ENCODE measurements at places on chromosomes 13 and 19.

DNA sequence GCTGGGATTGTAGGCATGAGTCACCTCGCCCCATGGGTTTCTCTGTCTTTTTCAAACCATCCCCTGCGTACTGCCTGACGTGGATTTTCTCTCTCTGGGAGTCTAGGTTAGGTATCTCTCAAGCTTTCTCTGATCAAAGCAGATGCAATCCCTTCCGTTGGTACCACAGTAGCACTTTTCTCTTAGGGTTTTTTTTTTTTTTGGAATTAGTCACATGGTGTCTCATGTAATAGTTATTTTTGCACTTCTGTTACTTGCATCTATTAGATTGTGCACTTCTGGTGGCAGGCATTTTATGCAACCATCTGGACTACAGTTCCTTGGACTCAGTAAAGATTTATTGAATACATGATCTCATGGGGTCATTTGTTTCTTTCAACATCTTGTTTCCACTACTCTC, 72.1 kb downstream of the GPC6 start:
- no peak for DNase-seq

- no peak for DNase-seq
These were observed 39.7 kb downstream of the THSD1 start for GRCh38 chr13:52366291-52366690.

- DNase-seq: peak; percentile 76
These were observed 129.0 kb upstream of the SPRY2 start for GRCh38 chr13:80469853-80470381.

- no peak for DNase-seq
These were observed 60.1 kb upstream of the F7 start for GRCh38 chr13:113045251-113046127.

DNA sequence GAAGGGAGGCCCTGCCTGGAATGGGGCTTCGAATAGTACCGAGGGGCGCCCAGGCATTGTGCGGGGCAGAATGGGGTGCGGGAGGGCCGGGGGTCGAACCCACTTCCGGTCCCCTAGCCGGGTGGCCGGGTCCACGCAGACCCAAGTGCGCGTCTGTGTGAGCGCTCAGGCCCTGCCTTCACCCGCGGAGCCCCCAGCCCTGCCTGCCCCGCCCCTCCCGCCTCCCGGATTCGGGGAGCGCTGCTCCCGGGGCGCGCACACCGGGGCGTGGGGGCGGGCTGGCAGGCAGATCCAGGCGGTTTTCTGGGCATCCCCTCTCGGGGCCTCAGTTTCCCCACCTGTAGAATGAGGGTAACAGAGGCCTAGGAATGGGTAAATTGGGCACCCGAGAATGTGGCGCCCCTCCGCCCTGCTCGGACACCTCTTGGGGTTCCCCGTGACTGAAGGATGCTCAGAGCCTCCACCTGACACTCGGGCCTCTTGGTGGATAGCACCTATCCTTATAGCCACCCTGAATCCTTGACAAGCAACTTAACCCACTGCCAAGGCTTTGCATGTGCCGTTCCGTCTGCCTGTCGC, 682 bp downstream of the PIK3R2 start:
- peak; percentile 42 for DNase-seq

- no peak for DNase-seq
These were observed 25.1 kb downstream of the VAV1 start for GRCh38 chr19:6797646-6798045.

DNA sequence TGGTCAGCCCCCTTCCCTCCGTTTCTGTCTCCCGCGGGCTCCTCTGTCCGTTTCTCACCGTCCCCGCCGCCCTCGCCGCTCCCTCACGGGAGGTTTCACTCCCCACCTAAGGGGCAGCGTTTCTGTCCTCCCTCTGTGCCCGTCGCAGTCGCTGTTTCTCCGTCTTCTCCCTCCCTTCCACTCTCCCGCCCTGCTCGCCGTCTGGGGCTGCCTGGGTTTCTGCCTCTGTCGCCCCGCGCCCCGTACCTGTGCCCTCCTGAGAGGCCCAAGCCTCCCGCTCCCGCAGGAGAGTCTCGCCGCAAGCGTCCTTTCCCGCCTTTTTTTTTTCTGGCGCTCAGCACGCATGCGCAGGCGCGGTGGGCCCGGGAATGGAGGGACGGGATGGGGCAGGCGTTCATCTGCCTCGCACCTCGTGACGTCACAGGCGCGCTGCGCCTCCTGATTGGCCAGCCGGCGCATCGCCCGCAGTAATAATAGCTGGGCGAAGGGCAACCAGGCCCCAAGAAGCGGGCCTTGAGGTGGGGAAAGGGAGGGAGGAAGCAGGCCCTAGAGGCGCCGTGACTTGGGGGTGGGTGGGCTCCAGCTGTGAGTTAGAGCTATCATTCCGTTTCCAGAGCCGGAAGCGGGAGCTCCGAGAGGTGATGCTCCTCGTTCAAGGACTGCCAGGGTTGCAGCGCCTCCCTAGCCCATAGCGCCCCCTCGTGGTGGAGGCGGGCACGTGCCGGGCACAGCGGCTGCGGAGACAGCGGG, 15.4 kb downstream of the SSC5D start:
- DNase-seq: peak; percentile 97

DNA sequence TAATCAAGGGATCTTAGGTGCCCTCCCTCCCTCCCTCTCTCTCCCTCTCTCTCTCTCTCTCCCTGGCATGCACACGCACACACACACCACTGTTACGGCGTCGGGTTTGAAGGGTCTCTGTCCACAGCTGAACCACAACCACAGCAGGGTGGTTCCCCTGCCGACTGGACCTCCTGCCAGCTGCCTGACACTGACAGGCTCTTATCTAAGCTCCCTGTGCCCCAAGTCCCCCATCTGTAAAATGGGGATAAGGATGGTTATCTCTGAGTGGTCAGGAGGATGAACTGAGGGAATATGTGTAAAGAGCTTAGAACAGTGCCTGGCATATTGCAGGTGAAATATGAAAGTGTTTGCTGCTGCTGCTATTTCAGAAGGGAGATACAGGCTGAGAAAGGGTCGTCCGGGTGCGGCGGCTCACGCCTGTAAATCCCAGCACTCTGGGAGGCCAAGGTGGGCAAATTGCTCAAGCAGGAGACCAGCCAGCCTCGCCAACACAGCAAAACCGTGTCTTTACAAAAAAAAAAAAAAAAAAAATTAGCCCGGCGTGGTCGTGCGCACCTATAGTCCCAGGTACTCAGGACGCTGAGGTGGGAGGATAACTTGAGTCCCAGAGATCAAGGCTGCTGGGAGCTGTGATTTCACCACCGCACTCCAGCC, 852 bp upstream of the SHISA7 start:
- no peak for DNase-seq

Data from DMS53 (cell line).